ENCODE measurements at places on chromosomes 5 and 9. TPM values are rescaled to one million over a fixed set of nuclear protein-coding genes. Genes with fewer than 3 reads are reported as not detected.

DNA sequence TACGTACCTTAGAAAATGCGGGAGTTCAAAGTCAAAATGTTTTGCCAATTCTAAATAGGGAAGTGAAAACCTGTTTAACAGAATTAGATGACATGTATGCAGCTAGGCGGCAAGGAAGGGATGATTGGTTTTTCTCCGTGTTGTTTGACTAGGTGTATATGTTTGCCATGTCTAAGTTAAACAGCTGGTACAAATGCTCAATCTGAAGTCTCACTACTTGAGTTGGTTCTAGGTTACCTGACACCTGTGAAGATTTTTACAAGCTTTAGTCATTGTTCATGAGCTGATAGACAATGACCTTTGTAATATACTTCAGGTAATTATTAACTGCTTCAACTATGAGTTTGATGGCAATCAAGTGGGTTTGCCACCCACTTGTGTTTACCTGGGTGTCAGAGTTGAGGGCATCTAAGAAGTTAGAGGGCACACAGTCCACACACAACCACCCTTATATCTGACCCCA, 74.3 kb downstream of the SLC44A1 start:
- no peaks in the 10 kb centered on the region for H3K36me3 ChIP-seq
- H3K27me3 ChIP-seq, result no peaks in the 10 kb centered on the region
- H3K4me3 ChIP-seq, result no peak overlapping the region
- no peak for DNase-seq
- no peaks in the 10 kb centered on the region for H3K4me1 ChIP-seq

DNA sequence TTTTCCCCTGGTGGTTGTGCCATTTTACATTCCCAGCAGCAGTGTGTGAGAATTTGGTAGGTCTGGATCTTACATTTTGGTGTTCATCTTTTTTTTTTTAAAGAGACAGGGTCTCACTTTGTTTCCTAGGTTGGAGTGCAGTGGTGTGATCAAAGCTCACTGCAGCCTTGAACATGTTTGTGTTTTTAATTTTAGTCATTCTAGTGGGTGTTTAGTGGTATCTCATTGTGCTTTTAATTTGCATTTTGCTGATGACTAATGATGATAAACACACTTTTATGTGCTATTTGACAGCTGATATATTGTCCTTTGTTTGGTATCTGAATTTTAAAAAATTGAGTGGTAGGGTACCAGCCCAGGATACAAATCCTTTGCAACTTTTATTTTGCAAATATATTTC, 53.4 kb upstream of the POMT1 start:
- no peaks in the 10 kb centered on the region for H3K27me3 ChIP-seq
- no peak overlapping the region for H3K4me3 ChIP-seq
- no peaks in the 10 kb centered on the region for H3K4me1 ChIP-seq
- H3K36me3 ChIP-seq, result peaks cover 50% of the 10 kb centered on the region
- DNase-seq, result no peak
- no peak overlapping the region for H3K27ac ChIP-seq

- H3K27ac ChIP-seq, result no peak overlapping the region
- no peak overlapping the region for H3K4me3 ChIP-seq
- no peaks in the 10 kb centered on the region for H3K36me3 ChIP-seq
- H3K4me1 ChIP-seq, result no peaks in the 10 kb centered on the region
These were observed 38.4 kb upstream of the GRHPR start for GRCh38 chr9:37383876-37384746.

- H3K27ac ChIP-seq, result peak overlapping the region; percentile 96
- H3K36me3 ChIP-seq, result peaks cover 50% of the 10 kb centered on the region
- H3K4me3 ChIP-seq, result peak overlapping the region; percentile 41
These were observed 8.4 kb upstream of the PHYHD1 start for GRCh38 chr9:128912270-128912853.

Gene ANKRD31
- not detected for total RNA-seq
